ENCODE measurements at places on chromosomes 6 and 20.

DNA sequence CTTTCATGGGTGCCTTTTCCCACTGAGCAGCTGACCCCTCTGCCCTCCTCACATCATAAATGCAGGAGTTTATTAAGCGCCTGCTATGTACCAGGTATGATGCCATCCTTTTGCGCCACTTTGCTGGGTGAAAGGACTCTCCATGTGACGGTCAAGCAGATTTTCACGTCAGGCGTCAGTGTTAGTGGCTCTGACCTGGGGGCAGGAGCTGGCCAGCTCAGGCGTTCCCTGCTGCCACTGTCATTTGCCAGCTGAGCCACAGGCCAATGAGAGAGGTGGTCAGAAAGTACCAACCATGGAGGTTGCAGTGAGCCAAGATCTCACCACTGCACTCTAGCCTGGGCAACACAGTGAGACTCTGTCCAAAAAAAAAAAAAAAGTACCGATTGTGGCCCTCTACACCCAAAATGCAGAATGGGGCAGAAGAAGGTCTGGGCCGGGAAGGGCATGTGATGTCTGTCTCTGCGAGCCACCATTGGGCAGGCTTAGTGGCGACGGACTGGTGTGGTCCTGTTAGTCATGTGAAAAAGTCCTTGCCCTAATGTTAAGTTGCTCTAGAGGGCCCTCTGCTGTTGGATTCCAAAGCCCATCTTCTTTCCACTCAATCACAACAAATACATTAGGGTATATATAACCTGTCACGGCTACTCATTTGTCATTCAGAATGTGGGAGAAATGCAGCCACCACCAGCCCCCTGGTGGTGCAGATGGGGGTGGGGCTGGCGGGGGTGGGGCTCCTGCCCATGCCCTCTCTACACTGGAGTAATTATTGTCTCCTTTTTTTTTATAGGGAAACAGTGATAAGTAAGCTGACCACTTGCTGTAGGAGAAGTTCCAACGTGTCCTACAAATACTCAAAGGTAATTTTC, 18.4 kb upstream of the SLC22A1 start:
- DNase-seq: no peak

DNA sequence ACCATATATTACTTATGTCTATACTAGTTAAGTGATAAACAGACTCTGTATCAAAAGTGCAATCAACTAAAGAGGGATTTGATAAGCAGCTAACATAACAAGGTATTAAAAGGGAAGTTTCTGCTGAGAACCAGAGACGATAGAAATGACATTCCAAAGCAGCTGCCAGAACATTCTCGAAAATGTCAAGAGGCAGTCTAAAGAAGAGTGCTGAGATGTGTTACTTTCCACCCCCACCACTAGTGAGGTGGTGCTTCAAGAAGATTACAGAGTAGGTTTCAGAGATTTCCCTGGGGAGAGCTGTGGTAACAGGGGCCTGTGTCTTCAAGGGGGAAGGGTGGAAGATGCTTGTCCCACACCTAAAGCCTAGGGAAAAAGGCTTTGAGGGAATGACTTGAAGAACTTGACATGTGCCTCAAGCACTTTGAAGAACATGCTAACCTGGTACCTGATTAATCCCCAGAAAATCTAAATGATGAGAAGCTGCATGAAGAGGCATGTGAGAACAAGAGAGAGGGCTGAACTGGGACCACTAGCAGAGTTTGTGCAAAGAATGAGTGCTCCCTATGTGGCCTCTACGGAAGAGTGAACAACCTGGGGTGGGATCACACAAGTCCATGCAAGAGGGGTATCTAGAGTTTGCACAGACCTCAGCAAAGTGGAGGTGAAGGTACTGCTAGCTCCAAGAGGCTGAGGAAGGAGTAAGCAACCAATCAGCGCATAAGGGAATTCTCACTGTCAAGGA, 5.0 kb downstream of the FAM184A start:
- no peak for DNase-seq

DNA sequence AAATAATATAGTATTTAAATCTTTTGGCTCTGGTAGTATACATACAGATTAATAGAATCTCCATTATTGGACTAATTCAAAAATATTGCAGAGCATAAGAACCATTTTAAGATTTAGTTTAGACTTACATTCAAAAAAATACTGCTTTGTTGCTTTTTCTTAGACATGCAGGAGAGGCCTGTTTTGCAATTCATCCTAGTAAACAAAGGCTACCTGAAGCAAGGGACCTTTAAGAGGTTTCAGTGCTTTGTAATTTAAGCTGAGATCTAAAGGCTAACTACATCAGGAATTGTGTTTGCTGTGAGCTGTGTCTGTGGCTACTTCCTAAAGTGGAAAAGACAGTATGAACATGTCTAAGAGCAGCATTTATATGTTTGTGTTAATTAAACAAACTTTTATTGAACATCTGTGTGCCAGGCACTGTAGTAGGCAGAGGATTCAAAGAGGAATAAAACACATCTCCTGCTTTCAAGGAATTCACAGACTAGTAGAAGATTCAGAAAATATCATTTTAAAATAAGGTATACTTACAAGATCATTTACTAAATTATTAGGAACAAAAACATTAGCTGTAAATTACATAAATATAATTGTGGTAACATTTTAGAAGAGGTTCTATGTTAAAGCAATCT, 29.1 kb upstream of the CALHM6 start:
- DNase-seq: no peak

DNA sequence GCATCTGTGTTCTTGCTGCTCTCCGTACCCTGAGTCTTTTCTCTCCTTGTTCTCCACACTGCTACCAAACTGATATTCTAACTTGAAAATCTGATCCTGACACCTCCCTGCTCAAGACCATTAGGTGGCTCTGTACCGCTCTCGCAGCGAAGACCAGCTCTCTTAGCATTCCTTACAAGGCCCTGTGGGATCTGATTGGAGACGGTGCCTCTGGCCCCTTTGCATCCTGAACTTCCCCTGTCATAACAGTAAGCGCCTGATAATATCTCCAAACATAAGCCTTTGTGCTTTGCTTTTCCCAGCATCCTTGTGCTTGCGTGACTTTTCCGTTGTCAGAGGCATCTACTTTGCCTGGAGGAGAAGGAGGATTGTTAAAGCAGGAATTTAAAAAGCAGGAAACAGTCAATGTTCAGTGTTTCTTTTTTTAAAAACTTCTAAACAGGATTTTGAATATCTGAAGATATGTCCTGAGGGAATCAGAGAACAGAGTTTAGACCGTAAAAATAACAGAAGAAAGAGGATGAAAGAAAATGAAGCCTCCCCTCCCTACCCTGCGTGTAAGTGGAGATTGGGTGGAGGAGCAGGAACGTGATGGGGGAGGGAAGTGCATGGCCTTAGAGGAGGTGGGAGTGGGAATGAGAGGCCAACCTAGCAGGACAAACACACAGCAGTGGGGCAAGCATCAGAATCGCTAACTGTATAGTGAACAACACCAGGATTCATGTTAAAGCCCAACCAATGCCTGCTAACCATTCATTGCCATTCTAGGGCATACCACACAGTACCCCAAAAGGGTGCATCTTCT, 89.2 kb upstream of the STMND1 start:
- peak; percentile 65 for DNase-seq

DNA sequence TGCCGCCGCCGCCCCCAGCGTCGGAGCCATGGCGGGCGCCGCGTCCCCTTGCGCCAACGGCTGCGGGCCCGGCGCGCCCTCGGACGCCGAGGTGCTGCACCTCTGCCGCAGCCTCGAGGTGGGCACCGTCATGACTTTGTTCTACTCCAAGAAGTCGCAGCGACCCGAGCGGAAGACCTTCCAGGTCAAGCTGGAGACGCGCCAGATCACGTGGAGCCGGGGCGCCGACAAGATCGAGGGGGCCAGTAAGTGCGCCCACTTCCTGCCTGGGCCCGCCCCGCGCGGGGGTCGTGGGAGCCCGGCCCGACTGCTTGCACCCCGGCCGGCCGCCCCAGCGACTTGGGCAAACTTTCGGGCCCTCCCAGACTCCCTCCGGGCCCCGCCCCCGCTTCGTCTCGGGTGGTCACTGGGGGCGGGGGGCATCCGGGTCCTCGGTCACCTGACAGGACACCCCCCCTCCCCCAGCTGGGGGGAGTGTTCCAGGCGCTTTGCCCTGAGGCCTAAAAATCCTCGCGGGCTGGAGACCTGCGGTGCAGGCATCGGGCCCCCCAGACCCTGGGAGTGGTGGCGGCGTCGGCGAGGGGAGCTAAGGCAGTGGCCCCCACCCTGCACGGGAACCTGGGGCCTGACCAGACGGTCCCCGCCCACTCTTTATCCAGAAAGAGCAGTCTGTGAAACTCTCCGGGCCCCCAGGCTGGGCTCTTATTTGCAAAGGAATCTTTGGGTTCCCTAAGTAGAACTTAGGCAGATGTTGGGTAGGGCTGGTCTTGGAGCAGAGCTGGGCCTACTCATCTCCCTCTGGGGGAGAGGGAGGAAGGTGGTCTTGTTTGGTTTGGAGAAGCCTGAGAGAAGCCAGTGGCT, 501 bp downstream of the PLCG1 start:
- DNase-seq: peak; percentile 40

- no peak for DNase-seq
These were observed 213.8 kb upstream of the ZFP64 start for GRCh38 chr20:52405417-52405816.

DNA sequence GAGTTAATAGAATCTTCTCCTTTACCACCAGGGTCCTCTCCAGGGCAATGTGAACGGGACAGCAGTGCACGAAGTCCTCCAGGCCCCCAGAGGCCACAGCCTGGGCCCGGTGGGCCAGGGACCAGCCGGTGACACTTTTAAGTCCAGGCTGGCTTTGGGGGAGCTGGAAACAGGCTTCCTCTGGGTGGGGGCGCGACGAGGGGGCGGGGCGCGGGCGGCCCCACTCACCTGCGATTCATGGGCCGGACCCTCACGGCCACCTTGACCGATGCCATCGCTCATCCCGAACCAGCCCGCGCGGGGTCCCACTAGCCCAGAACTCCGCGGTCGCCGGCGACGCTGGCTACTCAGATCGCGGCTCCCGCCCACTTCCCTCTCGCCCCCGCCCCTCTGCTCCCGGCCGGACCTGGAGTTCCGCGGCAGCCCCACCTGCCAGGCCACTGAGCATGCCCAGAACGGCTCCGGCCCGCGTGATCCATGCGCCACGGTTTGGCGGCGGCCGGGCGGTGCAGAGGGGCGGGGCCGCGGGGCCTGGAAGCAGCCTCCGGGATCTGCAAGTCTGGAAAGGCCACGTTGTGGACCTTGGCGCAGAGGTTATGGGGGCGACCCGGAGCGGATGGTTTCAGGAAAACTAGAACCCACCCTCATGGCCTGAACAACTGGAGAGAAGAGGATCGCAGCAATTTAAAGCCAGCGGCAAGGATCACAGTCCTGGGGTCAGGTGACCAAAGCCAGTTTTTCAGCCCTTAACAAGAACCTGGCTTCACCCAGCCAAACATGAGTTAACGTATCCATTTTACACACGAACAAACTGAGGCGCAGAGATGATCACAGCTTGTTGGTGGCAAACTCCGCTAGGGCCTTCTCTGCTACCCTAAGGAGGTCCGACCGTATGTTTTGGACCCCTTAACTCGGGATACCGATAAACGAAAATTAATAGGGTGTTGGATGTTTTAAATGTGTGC, at the start of gene KIF16B:
Gene KIF16B (minus strand): TSS at position 448 of the 965 bp plus-strand sequence. CDS start 173 bp downstream, at position 275.
- DNase-seq: peak; percentile 70

- no peak for DNase-seq
These were observed 31.0 kb upstream of the BHLHE23 start for GRCh38 chr20:63037669-63038268.

Measured in fibroblast of skin of left quadriceps (primary cell).